AG04449 (cell line): ENCODE measurements at places on chromosomes 5 and 9.

- no peak for DNase-seq
Measured at GRCh38 chr5:38341056-38341455, 82.7 kb downstream of the EGFLAM start.

DNA sequence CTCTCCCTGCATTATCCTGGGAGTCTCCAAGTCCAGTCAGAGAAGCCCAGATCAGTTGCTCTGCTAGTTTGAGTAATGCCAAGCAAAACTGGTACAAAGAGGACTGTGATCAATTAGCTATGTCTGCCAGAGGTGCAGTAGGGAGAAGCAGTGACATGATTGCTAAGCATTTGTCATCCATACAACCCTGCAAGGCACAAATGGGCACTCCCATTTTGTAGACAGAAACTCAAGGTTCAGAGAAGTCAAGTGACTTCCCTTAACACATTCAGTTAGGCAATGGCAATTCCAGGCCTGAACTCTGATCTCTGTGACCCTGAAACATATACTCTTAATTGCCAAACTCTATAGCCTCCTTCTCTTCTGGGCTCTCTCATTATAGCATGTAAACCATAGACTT, 34.0 kb downstream of the NDST1 start:
- no peak for DNase-seq

- DNase-seq, result no peak
Measured at GRCh38 chr5:116265471-116265870, 180.6 kb downstream of the COMMD10 start.

GRCh38 chr5:59864718-59865117, 28.8 kb downstream of the PDE4D start:
- no peak for DNase-seq

- no peak for DNase-seq
Measured at GRCh38 chr9:111548623-111549022, 23.6 kb downstream of the ZNF483 start.

DNA sequence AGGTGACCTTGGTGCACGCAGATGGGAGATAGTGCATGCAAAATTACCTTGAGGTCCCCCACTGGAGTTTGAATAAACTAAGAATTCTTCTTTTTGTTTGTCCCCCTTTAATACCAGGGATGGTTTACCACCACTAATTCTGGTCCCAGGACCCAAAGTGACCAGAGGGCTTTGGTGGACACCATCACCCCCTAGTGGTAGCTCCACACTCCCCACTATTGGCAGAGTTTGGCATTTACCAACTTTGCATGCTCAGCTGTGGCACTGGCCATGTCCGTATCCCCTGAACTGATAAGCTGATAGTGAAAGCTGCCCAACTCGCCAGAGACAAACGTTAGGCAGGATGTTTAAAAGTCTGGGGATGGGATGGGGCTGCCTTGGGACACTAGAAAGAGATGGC, 3.3 kb downstream of the ASTN2 start:
- no peak for DNase-seq

- no peak for DNase-seq
Measured at GRCh38 chr9:68844631-68845612, 139.9 kb downstream of the PIP5K1B start.

- no peak for DNase-seq
Measured at GRCh38 chr5:36681711-36682110, 75.3 kb downstream of the SLC1A3 start.

DNA sequence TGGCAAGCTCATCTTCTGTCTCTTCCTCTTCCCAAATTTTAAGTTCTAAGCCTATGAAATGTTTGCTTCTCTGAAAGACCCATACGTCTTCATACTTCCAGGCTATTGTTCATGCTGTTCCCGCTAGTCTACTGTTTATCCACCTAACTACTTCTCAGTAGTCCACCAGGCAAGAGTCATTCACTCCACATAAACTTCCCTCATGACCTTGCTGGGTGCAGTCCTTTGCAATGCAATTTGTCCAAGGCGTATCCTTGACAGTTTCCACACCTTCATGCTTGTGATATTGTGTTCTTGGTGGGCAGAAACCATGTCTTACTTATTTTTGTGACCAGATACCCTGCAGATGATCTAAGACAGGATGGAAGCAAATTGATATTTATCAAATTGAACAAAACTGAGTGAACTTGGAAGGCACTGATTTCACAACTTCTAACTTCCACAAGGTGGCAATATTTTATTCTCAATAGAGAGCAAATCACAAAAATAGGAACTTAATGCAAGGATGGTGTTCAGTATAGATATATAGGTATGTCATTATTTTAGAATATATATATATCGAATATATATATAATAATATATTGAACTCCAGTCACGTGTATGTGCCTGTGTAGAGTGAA, 30.3 kb downstream of the TYRP1 start:
- DNase-seq, result no peak

GRCh38 chr9:114830546-114830945, 24.7 kb upstream of the TNFSF15 start:
- no peak for DNase-seq

- DNase-seq, result no peak
Measured at GRCh38 chr5:96012399-96012798, 50.7 kb upstream of the ELL2 start.

GRCh38 chr5:68086439-68086838, 129.1 kb upstream of the PIK3R1 start:
- no peak for DNase-seq

GRCh38 chr5:72487177-72487576, 20.0 kb downstream of the ZNF366 start:
- DNase-seq, result no peak

DNA sequence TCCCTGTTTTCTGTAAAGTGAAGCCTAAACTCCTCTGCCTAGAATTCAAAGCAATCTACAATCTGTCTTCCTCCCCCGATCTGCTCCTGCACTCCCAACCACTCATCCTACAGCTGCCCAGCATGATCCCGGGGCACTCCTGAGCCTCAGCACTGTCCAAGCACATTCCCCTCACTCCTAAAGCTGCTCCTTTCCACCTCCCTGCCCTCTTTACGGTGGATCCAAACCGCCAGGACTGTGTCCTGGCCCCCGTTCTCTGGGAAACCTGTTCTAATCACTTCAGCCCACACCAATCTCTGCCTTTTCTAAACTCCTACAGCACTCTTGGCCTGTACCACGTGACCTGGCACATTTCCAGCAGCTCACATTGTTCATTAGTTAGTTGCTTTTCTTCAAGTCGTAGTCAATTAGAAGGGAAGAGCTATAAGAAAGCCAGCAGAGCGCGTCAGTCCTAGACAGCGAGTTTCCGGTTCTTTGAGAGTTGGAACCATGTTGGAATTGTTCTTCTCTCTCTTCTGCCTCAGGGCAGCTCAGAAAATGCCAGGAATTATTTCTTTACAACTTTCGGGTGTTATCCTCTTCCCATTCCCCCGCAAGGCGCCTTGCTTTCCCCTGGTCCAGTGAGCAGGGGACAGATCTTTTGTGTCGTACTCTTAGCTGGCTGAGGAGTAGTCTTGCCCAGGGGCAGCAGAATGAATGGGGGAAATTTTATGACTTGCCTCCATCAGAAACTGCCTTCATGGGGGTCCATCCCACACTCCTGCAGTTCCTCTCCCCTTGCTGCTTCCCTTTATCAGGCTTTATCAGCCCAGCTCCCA, 60.7 kb downstream of the NRG2 start:
- no peak for DNase-seq

- peak; percentile 21 for DNase-seq
Measured at GRCh38 chr5:32964261-32964660, 253.1 kb downstream of the NPR3 start.

DNA sequence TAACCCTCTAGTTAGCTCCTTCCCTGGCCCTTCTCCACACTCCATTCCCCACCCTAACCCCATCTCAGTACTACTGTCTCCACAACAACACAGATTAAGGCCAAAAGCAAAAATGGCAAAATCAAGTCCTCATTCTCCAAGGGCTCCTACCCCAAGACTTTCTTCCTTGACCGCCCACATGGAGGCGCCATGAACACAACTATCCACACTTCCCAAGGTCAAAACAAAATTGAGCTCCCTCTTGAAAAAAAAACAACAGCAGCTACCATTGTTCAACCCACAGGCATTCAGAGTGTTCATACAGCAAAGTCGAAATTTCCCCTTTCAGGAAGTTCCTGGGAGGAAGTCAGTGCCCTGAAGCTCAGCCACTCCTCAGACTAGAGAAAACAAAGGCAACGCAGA, 54.4 kb downstream of the GNAQ start:
- no peak for DNase-seq

DNA sequence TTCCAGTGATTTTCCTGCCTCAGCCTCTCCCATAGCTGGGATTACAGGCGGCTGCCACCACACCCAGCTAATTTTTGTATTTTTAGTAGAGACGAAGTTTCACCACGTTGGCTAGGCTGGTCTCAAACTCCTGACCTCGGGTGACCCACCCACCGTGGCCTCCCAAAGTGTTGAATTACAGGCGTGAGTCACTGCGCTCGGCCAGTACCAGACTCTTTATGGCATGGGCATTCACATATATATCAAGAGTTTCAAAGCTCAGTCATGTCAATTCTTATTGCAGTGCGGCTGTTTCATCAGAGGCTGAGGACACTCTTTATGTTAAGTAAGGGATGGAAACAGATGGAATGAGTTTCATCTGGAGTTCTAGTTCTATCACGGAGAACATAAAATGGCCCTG, 315.2 kb upstream of the CDH6 start:
- DNase-seq, result no peak

- no peak for DNase-seq
Measured at GRCh38 chr5:142539154-142539740, 146.6 kb downstream of the FGF1 start.

- no peak for DNase-seq
Measured at GRCh38 chr5:68953875-68954617, 139.8 kb upstream of the SLC30A5 start.

GRCh38 chr5:73630765-73631164, 4.8 kb downstream of the ARHGEF28 start:
- DNase-seq, result no peak

DNA sequence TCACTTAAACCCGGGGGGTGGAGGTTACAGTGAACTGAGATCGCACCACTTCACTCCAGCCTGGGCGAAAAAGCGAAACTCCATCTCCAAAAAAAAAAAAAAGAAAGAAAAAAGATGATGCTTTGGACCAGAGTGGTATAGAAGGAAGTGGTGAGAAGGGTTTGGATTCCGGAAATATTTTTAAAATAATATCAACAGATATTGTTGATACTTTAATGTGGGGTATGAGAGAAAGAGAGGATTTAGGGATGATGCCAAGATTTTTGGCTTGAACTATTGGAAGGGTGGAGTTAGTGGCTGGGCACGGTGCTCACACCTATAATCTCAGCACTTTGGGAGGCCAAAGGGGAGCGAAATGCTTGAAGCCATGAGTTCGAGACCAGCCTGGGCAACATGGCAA, 49.6 kb upstream of the PLIN2 start:
- DNase-seq, result no peak

DNA sequence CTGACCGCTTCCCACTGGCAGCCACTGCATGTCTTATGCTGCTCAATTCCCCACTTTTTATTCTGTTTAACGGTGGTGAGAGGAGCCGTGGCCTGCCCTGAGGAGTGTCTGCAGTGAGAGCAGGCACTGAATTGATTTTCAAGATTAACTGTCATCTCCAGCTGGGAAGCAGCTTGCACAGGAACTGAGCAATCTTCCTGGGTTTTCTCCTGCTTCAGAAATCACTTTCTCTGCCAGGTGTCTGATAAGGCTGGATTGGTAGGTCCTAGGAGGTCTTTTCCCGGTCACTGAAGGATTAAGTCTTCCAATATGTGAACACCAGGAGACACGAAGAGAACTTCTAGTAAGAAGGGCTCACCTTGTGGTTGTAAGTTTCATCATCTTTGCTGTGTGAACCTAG, 181.1 kb upstream of the RAD23B start:
- DNase-seq, result no peak

DNA sequence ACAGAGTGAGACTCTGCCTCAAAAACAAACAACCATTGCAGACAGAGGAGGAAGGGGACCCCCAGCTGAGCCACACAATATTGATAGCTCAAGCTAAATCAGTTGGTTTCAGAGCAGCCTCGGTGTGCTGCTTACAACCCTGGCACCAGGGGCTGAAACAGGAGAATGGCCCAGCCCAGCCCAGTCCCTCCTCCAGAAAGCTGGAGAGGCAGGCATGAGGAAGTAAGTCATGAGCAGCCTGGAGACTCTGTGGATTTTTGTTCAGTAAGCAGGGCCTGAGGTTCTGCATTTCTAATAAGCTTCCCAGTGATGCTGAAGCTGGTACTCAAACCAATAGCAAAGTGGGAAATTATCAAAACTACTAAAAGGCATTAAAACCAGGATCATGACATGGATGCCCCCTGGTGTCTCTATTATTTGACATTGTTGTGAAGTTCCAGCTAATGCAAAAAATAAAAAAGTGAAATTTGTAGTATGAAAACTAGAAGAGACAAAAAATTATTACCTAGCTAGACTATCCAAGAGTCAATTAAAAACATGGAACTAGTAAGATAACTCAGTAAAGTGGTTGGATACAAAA, 14.2 kb downstream of the PRRT1B start:
- DNase-seq, result no peak

DNA sequence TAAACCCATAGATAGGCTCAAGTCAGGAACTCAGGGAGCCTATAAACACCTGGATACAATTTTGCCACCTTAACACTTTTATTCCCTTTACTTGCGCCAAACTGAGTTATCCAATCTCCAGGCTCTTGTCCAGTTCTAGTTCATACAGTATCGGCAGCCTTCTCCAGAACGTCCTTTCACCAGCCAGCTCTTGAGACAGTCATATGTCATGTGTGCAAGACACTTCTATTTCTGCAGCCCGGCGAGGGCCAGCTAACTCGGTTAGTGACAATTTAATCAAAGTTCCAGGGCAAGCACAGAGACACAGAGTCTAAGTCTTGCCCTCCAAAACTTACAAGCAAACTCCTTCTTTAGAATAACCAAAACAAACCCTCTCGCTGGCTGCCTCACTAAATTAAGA, 12.9 kb downstream of the ABCA1 start:
- DNase-seq, result no peak

- DNase-seq, result no peak
Measured at GRCh38 chr9:96026655-96027213, 151.2 kb downstream of the ERCC6L2 start.

DNA sequence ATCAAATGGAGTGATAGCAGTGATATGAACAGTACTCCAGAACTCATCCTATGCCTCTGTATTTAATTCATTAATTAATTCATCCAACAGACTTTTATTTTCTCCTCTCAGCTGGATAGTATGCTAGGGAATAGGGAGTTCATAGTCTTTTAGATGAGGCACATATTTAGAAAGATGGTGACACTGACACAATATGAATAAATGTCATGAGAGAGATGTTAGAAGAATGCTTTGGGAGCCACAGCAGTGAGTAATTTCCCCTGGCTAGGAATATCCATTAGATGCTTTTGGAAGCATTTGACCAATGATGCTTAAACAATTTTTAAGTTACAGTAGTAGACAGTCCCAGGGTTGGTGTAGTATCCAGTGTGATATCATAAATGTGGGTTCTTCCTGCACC, 428.7 kb upstream of the SGCD start:
- DNase-seq, result no peak
